ENCODE measurements at places on chromosomes 7 and 10.

- DNase-seq = no peak
These were observed 518 bp downstream of the WAPL start for GRCh38 chr10:86520871-86521677.

GRCh38 chr10:98664329-98665042 lies 217.8 kb upstream of the HPS1 start:
- DNase-seq = no peak

GRCh38 chr7:69502358-69502757 lies 95.9 kb upstream of the AUTS2 start:
- no peak for DNase-seq

- no peak for DNase-seq
These were observed 287.5 kb upstream of the NPVF start for GRCh38 chr7:25515633-25516275.

DNA sequence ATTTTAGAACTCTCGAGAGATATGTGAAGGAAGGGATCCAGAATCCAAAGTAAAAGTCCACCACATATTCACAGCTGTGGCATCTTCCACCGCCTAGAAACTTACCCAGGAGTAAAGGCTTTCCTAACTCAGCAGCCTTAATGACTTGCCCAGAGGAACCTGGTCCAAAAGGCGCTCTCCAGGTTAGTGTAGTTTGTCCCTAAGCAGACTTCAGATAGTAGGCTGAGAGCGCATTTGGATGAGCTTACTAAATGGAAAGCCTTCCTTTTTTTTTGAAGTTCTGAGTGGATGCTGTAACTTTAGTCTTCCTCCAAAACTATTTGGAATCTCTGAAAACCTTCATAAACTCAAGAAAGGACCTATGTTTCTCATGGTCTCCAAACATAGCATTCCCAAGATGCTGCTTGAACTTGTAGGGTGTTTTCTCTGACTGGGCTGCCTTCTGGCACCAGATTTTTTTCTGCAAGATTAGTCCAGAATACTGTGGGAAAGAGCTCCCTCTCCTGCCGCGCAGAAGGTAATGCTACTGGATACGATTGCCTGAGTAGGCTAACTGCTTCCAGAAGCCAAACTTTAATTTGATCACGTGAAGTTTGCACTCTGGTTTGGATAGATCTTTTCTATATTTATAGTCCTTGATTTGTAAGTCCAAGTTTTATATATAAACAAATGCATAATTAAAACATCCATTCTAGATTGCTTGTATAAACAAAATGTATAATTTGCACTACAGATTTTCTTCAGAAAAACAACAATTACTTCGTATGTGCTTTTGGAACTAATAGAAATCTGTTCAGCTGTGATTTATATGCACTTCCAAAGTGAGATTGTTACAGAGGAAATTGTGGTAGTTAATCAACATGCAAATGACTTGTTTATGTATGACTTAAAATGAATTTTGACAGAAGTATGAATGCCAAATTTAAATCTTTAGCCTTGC lies 19.6 kb upstream of the GPR37 start:
- DNase-seq = peak; percentile 55

GRCh38 chr7:45146531-45147379 lies 10.8 kb upstream of the RAMP3 start:
- DNase-seq = no peak

GRCh38 chr7:20019757-20020432 lies 197.3 kb downstream of the MACC1 start:
- no peak for DNase-seq

- no peak for DNase-seq
These were observed 39.3 kb downstream of the TMEM270 start for GRCh38 chr7:73900286-73900685.

DNA sequence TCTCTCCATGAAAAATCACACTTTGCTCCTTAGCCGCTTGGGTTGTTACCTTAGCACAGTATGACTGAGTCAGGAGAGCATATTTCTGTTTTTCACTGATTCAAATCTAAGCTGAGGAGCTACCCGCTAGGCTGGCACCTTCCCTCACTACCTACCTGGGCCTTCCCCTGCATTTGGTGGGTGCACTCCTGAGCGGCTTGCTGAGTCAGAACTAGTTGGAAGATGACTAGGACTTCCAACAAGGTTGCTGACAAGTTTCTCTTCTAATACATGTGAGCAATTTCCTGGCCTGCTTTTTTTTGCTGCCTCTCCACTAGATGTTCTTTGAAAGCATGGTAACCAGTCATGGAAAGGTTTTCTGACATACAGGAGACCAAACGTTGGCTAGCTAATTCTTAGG lies 43.8 kb upstream of the SEC61G start:
- no peak for DNase-seq

GRCh38 chr10:31011665-31012022 lies 20.0 kb downstream of the ZNF438 start:
- DNase-seq = no peak

DNA sequence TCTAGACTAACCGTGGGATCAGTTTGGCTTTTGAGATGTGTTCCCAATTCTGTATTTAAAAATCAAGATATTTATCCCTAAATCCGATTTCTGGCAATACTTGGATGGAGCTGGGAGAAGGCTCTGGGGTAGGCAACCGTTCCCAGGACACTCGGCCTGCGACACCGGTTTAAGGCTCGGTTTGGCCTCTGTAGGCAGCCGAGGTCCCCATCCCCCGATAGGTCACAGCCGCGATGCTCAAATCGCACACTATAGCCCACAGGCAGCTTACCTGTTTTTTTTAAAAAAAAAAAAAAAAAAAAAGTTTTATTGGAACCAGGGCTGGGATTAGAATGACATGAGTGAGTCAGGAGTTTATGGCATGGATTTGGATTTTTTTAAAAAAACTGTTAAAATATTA lies 729 bp upstream of the TAF3 start:
- DNase-seq = no peak

- no peak for DNase-seq
These were observed 129.6 kb upstream of the PRPS1L1 start for GRCh38 chr7:18157233-18157632.

DNA sequence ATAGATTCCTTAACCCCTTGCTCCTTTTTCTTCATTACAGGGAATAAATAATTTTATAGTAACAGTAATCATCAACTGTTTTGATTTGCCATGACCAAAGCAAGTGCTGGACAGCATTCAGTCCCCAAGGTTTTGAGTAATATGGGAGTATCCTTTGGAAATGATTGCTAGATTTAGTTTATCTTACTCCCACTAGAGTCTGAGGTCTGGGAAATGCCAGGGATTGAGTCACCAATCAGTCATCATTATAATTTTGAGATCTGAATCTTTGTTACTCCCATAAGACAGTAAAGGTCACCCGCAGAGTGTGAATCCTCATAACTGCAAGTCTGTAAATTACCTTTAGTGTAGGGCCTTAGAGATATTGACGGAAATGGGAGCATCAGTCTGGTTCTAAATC lies 133.7 kb upstream of the SEMA3E start:
- no peak for DNase-seq

DNA sequence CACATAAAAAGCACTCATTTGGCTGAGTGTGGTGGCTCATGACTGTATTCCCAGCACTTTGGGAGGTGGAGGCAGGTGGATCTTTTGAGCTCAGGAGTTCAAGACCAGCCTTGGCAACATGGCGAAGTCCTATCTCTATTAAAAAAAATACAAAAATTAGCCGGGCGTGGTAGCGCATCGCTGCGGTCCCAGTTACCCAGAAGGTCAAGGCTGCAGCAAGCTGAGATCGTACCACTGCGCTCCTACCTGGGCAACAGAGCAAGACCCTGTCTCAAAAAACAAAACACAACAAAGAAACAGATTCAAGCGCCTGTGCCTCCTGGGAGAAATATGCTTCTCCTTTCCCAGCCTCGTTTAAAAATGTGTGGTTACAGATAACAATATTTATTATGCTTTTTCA lies 2.2 kb upstream of the ABCF2 start:
- no peak for DNase-seq

DNA sequence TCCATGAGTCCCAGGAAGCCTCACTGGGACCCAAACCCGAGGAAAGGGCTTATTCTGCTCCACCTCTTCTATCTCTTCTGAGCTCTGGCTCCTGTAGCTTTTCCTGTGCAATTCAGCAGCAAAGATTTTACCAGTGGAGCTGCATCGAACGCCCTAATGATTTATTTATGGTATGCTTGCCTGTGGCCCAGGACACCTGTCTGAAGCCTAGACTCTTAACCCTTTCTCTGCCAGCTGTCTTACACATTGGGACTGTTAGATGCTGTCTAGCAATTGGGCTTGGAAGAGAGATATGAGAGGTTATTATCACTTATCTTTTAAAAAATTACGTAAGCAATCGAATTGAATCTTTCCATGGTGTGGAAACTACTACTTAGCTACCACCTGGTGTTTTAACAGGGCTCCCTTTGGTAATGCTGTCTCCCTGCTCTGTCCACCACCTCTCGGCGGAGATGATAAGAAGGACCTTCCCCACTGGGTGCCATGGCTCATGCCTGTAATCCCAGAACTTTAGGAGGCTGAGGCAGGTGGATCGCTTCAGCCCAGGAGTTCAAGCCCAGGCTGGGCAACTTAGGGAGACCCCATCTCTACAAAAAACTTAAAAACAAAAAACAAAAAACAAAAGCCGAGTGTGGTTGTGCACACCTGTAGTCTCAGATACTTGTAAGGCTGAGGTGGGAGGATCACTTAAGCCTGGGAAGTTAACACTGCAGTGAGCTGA lies 8.8 kb downstream of the ACSL5 start:
- DNase-seq = no peak

GRCh38 chr7:372932-373791 lies 83.2 kb downstream of the FOXL3 start:
- no peak for DNase-seq

GRCh38 chr7:91537260-91538152 lies 273.3 kb downstream of the FZD1 start:
- DNase-seq = no peak

- no peak for DNase-seq
These were observed 73.0 kb upstream of the SFMBT2 start for GRCh38 chr10:7483848-7484247.

- no peak for DNase-seq
These were observed 27.4 kb downstream of the OGDHL start for GRCh38 chr10:49734676-49735075.

DNA sequence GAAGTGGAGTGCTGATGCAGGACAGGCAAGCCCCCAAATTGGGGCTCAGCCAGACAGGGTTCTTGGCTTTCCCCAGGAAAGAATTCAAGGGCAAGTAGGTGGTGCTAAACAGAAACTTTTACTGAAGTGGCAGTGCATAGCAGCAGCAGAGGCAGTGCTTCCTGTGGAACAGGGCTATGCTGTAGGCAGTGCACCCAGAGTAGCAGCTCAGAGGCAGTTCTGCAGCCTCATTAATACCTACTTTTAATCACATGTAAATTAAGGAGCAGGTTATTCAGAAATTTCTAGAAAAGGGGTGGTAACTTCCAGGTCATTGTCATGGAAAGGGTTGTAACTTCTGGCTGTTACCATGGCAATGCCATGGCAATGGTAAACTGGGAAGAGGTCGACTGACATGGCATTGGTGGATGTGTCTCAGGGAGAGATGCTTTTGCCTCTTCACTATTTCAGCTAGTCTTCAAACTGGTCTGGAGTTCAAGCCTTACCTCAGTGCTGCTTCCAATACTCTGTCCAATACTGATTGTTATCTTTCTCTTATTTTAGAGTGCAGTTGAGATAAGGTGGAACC lies 29.2 kb downstream of the PRSS58 start:
- no peak for DNase-seq

DNA sequence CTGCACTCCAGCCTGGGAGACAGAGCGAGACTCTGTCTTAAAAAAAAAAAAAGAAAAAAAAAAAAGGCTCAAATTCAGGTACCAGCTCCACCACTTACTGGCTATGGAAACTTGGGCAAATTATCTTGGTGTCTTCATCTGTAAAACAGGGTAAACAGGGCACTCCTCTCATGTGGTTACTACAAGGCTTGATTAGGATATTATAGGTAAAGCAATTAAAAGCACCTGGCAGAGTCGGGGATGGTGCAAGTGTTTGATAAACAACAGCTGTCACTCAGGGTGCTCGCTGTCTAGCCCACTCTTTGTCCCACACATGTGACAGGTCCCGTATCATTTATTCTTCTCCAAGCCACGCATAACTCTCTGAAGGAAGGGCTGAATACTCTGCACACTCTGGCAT lies 96.9 kb downstream of the SORBS1 start:
- peak; percentile 9 for DNase-seq

DNA sequence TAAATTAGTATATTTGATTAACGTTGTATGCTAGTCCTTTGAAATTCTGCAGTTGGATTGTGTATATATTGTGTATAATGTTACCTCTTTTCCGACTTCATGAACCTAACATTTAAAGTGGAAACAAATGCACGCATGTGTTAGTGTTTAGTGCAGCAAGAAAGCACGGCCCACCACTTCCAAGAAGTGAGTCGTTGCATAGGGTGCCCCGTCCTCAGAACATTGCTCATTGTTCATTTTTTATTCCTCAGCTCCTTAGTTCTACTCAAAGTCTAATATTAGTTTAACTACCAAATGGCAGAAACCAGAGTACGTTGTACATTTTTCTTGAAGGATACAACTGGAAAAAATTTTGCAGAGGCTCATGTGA lies 407.6 kb downstream of the AUTS2 start:
- DNase-seq = no peak

GRCh38 chr7:79292834-79293233 lies 160.6 kb downstream of the MAGI2 start:
- no peak for DNase-seq

DNA sequence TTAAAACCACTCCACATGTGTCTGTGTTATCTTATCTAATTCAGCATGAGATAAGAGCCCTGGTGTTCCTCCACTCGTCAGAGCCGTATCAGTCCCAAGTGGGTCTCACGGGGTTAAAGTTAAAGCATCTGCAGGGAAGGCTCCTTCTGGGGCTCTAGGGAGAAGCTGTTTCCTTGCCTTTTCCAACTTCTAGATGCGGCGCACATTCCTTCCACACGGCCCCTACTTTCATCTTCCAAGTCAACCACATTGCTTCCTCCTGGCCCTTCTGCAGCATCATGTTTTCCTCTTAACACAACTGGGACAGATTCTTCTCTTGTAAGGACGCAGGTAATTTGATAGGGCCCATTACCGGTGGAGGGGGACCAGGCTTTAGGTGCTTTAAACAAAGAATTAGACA lies 620.1 kb upstream of the DPP6 start:
- no peak for DNase-seq

- no peak for DNase-seq
These were observed 9.9 kb downstream of the SGMS1 start for GRCh38 chr10:50613726-50614443.

GRCh38 chr10:99993701-99994689 lies 15.8 kb downstream of the DNMBP start:
- DNase-seq = no peak

DNA sequence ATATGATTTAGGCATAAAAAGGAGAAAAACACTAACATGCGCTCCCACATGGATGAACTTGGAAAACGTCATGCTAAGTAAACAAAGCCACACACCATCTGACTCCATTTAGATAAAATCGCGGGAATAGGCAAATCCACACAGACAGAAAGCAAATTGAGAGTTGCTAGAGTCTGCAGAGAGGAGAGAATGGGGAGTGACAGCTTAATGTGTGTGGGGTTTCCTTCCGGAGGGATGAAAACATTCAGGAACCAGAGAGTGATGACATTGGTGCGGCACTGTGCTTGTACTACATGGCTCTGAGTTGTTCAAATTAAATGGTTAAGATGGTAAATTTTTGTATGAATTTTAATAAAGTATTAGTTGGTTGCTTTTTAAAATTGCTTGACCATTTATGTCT lies 482.9 kb upstream of the AKR1E2 start:
- no peak for DNase-seq

- no peak for DNase-seq
These were observed 131.9 kb downstream of the KCNMA1 start for GRCh38 chr10:77505431-77506334.
